ENCODE measurements at places on chromosomes 3 and 15.

DNA sequence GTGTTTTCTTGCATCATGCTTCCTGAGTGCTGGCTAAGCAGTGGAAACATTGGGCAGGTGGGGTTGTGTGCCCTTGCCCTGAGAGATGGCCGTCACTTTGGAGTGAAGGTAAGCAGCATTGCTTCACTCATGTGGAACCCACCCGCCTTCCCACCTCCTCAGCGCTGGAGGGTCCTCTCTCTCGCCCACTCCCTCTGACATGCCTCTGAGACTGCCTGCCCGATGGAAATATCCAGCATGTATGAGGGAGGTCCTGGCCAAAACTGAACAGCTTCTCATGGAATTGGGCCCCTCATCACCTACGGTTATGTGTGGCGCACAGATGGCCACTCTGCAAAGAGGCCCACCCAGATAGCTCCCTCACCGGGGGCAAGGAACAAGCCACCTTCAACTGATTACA is 48.6 kb downstream of the SMAD3 start:
- DNase-seq, result no peak

- DNase-seq, result no peak
Measured at GRCh38 chr3:122784436-122784835, 9.2 kb downstream of the HSPBAP1 start.

DNA sequence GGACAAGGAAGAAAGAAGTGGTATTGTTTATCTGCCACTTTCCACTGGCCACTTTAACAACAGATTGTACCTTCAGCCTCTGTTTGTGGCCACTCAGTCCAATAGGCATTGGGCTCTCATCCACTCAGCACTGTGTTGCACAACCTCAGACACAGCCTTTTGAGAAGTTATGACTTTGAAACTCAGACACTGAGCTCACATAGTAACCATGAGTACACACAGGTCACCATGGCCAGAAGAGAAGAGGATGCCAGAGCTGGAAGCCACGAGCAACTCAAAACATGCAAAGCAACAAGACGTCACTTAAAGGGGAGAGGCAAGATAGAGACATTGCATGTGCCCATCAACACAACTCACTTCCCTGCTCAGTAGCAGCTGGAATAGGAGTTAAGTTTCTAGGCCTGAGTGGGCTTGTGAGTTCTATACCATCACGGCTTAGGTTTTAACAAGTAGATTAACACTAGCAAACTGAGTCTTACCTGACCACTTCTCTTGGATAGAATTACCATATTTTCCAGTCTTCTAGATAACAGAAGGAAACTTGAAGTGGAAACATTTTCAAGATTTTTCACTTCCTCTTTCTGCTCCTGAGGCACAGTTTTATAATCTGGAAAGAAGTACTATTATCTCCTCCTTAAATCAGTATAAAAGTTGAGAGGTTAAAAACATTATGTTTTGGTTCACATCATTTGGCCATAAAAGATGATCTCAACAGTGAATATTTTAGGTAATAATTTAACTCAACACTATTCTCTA is 103.5 kb downstream of the IMPG2 start:
- no peak for DNase-seq

DNA sequence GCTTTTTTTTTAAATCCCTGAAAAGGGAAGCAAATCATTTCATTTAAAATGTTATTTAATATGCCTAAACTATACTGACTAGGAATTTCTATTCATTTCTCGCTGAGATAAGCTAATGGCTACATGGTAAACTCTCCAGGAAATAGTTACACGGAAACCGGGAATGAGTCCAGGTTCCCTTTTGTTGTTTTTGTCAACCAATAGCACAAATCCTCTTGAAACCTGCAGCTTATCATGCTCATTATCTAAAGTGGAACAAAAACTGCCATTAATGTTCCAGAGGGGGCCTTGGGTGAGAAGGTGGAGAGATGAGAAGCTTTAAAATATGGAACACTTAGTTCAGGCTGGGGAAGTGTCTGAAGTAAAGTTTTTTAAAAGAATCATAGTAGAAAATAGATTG is 113.5 kb upstream of the ALCAM start:
- no peak for DNase-seq

DNA sequence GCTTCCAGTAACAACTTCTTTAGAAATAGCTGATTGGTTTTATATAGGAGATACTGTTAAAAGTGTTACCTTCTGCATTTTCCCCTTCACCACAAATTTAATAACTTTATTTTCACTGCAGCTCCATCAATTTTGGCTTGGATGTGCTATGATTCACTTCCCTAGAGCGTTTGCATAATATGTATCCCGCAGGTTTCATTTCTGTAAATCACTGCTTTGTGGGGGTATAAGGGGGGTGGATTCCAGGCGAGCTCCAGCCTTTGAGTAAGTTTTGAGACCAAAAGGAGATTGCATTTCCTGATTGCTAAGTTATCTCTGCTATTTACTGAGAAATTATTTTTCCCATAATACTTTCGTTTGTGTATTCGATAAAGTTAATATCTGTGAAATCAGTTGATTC is 232.6 kb downstream of the TBL1XR1 start:
- DNase-seq, result no peak

DNA sequence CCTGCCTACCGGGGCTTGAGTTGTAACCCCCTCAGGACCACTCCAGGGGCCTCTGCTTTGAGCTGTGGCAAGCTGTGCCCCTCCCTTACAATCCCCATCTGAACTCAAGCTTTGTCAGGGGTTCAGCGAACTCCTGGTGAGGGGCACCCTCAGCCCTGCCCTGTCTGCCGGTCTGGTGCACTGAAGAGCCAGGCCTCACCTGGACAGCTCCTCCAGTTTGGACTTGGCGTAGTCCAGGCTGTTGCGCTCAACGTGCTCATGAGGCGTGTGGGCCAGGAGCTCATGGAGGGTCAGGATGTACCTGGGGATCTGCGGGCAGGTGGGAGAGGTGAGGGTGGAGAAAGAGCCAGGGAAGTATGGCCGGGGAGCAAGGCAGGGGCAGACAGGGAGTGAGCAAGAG is 59.4 kb downstream of the RASGRF1 start:
- DNase-seq, result no peak

GRCh38 chr3:37819591-37819990 is 42.1 kb upstream of the CTDSPL start:
- no peak for DNase-seq

GRCh38 chr15:29043736-29044502 is 158.1 kb downstream of the APBA2 start:
- DNase-seq, result no peak

DNA sequence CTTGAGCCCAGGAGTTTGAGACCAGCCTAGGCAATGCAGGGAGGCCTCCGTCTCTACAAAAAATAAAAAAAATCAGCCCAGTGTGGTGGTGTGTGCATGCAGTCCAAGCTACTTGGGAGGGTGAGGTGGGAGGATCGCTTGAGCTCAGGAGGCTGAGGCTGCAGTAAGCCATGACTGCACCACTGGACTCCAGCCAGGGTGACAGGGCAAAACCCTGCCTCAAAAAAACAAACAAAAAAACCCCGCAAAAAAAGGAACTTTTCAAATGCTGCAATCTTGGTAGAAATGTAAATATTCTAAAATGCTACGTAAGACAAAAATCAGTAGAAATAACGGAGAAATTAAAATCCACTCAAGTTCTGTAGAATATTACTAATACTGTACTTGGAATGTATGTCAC is 108.1 kb upstream of the MELTF start:
- DNase-seq, result no peak

DNA sequence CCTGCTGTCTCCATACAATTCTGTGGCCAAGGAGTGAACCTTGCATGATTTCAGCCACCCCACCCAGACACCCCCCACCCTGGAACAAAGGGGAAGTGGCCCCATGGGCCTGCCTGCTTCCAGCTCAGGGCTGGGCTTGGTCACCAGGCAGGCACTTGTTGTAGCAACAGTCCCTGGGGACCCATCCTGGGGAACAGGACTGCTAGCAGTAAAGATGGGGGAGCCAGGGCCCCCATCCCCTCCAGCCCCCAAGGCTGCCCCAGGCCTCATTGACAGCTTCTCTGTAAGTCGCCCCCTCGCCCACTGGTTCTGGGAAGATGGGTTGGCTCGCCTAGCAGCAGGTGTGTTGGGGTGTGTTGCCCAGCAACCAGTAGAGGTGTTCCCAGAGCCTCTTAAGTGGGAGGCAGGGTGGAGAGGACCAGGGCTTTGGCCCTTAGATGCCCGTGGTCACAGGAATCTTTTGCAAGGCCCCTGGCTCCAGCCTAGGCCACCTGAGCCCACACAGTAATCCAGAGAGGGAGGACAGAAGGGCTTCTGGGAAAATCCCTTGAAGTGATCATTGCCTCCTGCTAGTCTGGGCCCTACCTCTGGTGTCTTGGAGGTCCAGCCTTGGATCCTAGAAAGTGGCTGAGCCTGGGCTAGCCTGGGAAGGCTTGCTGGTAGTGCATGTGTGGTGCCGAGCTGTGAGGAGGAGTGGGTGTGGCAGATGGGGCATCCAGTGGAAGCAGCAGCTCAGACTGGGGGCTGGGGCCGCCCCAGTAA is 48.9 kb downstream of the CYP11A1 start:
- DNase-seq, result peak; percentile 5

DNA sequence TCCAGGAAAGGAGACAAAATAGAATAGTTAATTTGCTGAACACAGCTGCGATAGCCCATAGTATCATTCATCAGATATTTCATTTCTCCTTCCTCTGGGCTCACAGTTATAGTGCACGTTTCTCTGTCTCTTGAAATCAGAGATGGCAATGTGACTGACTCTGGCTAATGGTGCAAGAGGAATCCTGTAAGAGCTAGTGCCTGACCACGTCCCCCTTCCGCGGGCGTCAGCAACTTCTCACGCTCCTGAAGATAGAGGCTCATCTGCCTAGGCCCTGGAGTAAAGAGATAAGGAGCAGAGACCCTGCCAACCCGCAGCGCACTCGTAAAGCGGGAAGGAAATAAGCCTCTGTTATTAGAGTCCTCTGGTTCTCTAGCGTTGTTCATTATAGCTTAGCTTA is 391.8 kb downstream of the VPS13C start:
- no peak for DNase-seq

DNA sequence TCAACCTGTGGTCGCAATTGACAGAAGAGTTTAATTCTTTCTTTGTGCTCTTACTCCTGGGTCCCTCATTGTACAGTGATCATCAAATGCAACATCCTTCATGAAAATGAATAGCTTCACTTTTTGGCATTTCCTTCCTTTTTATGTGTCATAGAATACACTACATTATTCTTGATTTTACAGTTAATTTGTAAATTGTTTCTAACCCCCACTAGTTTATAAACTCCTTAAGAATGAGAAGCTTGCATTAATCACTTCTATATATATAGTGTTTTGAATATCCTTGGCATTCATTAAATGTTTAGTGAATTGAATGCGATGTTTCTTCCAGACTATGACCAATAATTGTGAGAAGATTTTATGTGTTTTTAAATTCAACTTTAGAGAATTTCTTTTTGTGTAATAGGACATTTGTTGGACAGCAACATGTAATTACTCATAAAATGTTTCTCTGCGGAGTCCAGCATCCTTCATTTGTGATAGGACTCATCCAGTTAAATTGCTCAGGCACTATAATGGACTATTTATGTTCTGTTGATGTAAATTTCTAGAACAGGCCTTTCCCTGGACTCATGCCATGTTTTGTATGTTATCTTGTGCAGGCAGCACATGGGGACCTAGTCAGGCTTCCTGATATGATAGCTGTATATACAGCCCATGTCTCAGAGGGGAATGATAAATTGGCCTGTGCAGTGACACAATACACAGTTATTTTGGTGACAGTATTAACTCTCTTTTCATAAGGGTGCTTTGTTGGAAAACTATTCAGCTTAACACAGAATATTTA is 51.3 kb downstream of the MBNL1 start:
- no peak for DNase-seq

DNA sequence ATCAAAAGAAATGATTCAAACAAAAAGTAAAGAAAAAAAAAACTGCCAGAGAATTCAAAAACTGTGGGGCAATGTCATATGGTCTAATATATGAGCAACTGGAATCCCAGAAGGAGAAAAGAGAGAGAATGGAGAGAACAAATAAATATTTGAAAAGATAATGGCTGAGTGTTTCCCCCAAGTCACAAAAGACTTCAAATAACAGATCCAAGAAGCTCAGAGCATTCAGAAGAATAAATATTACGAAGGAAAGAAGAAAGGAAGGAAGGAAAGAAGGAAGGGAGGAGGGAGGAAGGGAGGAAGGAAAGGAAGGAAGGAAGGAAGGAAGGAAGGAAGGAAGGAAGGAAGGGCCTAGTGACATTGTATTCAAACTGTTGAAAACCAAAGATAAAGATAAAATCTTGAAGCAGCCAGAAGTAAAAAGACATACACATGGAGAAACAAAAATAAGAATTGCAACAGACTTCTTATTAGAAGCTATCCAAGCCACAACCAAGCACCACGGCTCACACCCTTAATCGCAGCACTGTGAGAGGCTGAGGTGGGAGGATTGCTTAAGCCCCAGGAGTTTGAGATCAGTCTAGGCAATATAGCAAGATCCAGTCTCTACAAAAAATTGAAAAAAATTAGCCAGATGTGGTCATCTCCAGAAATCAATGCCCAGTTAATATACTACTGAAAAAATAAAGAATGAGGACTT is 118.9 kb upstream of the IGSF10 start:
- DNase-seq, result no peak

- DNase-seq, result no peak
Measured at GRCh38 chr3:23894254-23895061, 22.3 kb downstream of the NKIRAS1 start.

- no peak for DNase-seq
Measured at GRCh38 chr3:190491533-190492054, 22.3 kb upstream of the IL1RAP start.

DNA sequence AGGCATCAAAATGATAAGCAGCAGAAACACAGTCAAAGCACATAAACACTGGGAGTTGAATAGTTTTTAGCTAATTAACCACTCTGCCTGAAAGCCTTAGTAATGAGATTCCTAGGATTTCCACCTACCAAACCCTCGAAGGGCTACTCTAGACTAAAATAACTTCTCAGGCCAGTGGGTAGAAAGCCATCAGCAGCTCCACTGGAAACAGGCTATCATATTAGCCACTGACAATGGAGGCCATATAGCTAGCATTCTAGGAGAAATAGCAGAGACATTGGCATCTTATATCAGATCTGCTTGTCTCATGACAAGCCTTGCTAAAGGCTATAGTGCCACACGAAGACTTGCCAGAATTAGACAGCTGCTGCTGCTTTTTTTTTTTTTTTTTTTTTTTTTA is 4.5 kb upstream of the CAPN3 start:
- no peak for DNase-seq

DNA sequence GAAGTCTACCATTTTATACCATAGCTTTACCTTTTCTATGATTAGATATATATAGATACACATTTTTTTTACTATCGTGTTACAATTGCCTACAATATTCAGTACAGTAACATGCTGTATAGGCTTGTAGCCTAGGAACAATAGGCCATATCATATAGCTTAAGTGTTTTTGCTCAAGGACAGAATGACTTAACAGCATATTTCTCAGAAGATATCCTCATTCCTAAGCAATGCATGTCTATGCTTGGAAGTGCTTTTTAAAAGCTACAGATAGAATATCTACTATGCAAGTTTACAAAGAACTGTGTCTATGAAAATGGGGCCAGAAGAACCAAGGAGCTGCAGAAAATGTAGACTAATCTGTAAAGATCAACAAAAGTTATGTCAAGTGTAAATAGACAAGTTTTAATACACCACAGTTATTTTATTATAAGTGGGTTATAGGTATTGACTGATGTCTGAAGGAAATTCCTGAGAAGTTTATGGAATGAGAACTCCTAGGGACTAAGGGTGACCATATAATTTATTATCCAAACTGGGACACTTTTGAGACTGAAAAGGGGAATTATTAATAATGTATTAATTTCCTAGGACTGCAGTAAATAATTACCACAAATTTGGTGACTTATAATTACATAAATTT is 138.7 kb upstream of the TGFBR2 start:
- no peak for DNase-seq

GRCh38 chr3:100766069-100766468 is 56.8 kb downstream of the TFG start:
- no peak for DNase-seq
